ENCODE measurements at places on chromosomes 1 and 21.

DNA sequence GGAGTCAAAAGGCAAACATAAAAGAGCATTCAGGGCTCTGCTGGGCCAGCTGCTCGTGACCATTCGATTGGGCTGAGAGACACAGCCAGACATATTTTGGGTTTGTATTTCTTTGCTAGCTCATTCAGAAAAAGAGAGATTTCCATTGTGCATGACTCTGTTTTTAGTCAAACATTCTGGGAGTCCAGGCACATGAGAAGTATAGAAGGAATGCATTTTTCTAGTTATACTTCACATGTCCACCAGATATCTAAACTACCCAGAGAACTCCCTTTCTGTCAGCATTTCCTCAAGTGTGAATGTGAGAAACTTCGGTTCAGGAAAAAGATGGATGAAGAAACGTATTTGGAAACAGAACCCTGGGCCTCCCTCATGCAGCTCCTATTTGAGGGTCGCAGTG is 6.3 kb upstream of the KCNE1 start:
- no peak for DNase-seq

DNA sequence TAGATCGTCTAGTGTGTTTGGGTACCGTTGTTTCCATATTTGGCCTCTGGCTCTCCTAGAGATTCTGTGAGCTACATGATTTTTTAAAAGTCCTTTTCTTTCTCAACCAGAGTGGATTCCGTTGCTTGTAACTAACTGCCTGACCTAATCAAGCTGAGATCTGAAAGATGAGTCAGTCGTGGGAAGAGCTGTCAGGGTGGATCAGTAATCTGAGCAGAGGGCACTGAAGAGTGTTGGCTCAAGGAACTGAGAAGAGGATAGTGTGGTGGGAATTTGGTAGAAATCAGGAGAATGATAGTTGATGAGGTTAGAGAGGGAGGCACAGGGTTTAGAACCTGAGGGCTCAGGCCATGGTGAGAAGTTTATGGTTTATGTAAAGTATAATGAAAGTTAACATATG is 52.2 kb downstream of the TRAF5 start:
- DNase-seq = no peak

- DNase-seq = no peak
Measured at GRCh38 chr1:229874609-229875008, 192.4 kb upstream of the GALNT2 start.

- DNase-seq = no peak
Measured at GRCh38 chr1:54091666-54092065, 38.3 kb downstream of the TCEANC2 start.

GRCh38 chr1:227073786-227074185 is 133.7 kb downstream of the COQ8A start:
- DNase-seq = no peak

GRCh38 chr1:66294707-66295370 is 239.1 kb upstream of the SGIP1 start:
- no peak for DNase-seq
